Activated CD4-positive, CD25-positive, alpha-beta regulatory T cell treated with anti-CD3 and anti-CD28 coated beads, Interleukin-2, amount 50 U/mL, for 24 hours (primary cell): ENCODE measurements at places on chromosomes 6 and 20.

DNA sequence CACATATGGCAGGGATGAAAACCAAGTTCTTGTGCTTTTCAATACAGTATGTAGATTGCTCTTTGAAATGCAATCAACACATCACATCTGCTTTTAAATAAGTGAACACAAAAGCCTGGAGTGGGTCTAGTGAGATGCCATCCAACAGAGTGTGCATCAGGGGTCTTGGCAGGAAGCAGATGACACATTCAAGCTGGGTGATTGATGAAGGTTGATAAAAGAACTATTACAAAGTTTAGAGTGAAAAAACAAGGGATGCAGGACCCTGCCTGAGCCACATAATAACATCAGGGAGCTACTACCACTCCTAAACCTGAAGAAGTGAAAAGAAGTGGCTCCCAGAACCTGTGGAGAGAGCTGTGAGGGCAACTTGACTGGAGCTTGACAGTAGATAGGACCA is 16.6 kb upstream of the PLCB1 start:
- no peak for ATAC-seq

- no peak for ATAC-seq
Observed at GRCh38 chr20:50346374-50347283, 156.0 kb downstream of the CEBPB start.

DNA sequence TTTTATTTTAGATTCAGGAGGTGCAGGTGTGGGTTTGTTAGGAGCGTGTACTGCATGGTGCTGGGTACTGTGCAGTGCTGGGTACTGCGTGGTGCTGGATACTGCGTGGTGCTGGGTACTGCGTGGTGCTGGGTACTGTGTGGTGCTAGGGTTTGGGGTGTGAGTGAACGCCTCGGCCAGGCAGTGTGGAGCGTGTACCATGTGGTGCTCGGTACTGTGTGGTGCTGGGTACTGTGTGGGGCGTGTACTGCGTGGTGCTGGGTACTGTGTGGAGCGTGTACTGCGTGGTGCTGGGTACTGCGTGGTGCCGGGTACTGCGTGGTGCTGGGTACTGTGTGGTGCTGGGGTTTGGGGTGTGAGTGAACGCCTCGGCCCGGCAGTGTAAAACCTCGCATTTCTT is 62.9 kb downstream of the WDR27 start:
- ATAC-seq, result no peak

DNA sequence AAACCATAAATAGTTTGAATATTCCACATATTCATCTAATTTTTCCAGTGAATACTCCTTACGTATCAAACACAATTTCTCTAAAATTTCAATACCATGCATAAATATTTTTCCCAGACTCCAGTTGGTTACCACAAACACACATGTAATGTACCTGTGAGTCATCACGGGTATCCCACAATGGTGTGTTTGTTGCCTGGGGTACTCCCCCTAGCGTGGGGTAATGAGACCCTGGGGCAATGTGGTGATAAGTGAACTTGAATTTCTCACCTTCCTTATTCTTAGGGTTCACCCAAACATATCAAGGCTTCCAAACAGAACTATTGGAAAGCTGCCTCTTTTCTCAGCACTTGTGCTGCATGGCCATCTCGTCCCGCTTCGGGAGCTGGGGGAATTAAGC is 51.0 kb downstream of the STX7 start:
- ATAC-seq, result no peak

GRCh38 chr6:74256781-74257180 is 560.8 kb downstream of the CD109 start:
- no peak for ATAC-seq

DNA sequence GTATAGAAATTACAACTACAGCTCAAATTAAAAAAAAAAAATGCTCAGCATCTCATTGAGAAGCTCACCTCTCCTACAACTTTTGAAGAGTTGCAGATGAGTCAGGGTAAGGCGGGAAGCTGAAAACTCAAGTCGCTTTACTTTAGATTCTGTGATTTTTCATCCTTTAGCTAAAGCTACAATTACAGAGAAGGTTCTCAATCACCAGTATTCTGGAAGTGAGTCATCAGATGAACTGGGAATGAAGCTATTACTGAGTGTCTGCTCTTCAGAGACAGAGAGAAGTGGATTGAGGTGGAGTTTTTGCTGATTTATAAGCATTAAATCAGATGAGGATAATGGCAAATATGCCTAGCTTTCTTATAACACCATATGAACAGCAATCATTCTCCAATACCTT is 91.9 kb downstream of the TFAP2A start:
- no peak for ATAC-seq

GRCh38 chr6:15546591-15546990 is 116.2 kb downstream of the DTNBP1 start:
- ATAC-seq, result no peak

DNA sequence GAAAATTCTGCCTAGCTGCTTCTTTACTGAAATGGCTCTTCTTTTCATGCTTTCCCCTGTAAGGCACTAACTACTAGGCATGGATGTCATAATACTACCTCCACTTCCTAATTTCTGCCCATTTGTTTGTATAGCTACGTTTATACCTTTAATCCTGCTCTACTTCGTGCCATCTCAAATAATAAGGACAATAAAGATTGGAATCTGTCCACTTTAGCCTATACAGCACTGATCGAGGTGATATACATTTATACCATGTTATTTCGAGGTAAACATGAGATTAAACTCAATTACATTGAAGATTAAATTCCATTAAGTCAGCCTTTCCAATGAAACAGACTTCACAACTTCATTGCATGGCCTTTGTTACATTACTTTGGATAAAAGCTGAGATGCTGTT is 390.6 kb upstream of the MARCKS start:
- no peak for ATAC-seq

GRCh38 chr6:127343809-127344659 is 625 bp upstream of the ECHDC1 start:
- no peak for ATAC-seq

DNA sequence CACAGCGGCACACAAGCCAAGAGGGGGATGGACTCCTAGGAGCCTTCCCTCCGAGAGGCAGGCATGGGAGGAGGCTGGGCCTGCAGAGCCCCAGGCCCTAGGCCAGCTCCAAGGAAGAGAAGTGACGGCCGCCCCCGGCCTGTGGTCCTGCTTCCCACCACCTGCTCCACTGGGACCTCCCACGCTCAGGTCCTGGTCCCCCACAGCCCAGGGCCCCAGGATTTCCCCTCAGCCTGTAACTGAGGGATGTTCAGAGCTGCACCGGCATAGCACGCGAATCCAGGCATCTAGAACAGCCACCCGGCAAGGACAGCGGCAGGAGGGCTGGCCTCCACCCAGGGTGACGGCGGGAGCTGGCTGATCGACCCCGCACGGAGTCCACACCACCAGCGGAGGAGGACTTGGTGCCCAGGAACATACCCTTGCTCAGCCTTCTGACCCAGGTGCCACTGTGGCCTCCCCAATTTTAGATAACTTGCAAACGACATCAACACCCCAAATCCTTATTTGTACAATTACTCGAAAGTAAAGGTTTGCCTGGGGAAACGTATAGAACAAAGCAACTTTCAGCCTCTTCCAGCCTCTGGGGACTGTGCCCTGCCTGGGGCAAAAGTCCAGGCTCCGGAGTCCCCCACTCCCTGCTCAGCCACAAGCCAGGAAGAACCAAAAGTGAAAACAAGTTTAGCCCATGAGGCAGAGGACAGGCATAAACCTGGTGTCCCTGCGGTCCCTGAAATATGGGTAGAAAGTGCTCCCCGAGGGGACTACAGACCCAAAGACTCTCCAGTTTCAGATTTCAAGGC is 3.5 kb downstream of the GATA5 start:
- ATAC-seq, result no peak

- no peak for ATAC-seq
Observed at GRCh38 chr20:36848078-36848660, 27.8 kb upstream of the TLDC2 start.

- ATAC-seq, result no peak
Observed at GRCh38 chr6:4420160-4420865, 284.9 kb upstream of the ECI2 start.

- no peak for ATAC-seq
Observed at GRCh38 chr6:169843991-169844390, 92.6 kb downstream of the ERMARD start.

DNA sequence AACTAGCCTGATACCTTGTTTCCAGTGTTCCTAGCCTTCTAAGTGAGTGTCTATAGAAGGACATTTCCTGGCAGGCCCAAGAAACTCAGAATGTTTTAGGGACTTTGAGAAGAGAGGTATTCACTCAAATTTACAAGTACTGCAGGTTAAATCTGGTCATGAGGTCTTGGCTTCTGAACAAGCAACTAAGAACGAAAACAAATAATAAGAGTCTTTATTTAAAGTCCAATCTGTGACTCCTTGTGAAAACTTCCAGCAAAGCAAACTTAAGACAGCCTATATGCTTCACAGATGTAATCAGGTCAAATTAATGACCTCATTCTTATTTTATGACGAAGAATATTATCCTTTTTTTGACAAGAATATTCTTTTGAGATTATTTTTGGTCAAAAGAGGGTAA is 79.4 kb upstream of the PRSS16 start:
- no peak for ATAC-seq

- ATAC-seq, result no peak
Observed at GRCh38 chr6:159279790-159280277, 110.6 kb downstream of the FNDC1 start.

- ATAC-seq, result peak; percentile 57
Observed at GRCh38 chr6:26216886-26217713, 129.9 kb downstream of the HFE start.

- ATAC-seq, result no peak
Observed at GRCh38 chr6:80503660-80504059, 397.2 kb downstream of the BCKDHB start.
